ENCODE measurements at places on chromosomes 6 and 20. TPM values are rescaled to one million over a fixed set of nuclear protein-coding genes. Genes with fewer than 3 reads are reported as not detected.

ADGB gene
- not detected for total RNA-seq

GRCh38 chr6:136613477-136613876 is 63.3 kb upstream of the MAP7 start:
- DNase-seq = no peak

GRCh38 chr20:2816583-2817340 is 598 bp downstream of the TMEM239 start:
- peak; percentile 59 for DNase-seq

BACH2 gene
- 4.9 TPM for total RNA-seq

GRCh38 chr20:2825761-2826160 is 9.6 kb downstream of the TMEM239 start:
- no peak for DNase-seq

TRIM15 gene
- total RNA-seq = not detected

MAS1 gene
- not detected for total RNA-seq

- DNase-seq = peak; percentile 79
These were observed 856 bp downstream of the TP53TG5 start for GRCh38 chr20:45377269-45377668.

BTNL2 gene
- total RNA-seq = not detected

DNA sequence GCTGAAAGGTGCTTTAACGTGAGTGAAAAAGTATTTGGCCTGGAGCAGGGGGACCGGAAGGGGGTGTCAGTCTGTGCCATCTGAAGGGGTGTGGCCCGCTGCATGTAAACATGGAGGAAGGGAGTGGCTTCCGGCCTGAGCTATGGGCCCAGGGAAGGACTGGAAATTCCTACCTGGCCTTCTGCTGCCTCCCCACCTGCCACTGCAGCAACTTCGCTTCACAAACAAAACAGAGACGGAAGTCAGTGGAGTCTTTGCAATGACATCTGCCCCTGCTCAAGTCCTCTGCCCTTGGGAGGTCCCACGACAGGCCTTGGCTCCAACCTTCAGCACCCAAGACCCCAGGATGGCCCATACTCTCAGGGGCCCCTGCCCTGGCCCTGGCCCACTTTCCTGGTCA is 28.1 kb upstream of the FOXP4 start:
- no peak for DNase-seq

GNL1 gene
- total RNA-seq = 54.8 TPM

GRCh38 chr6:100246206-100246605 is 218.5 kb downstream of the SIM1 start:
- no peak for DNase-seq

TFAP2D gene
- not detected for total RNA-seq

- no peak for DNase-seq
These were observed 11.3 kb downstream of the TULP4 start for GRCh38 chr6:158323561-158323958.

DNA sequence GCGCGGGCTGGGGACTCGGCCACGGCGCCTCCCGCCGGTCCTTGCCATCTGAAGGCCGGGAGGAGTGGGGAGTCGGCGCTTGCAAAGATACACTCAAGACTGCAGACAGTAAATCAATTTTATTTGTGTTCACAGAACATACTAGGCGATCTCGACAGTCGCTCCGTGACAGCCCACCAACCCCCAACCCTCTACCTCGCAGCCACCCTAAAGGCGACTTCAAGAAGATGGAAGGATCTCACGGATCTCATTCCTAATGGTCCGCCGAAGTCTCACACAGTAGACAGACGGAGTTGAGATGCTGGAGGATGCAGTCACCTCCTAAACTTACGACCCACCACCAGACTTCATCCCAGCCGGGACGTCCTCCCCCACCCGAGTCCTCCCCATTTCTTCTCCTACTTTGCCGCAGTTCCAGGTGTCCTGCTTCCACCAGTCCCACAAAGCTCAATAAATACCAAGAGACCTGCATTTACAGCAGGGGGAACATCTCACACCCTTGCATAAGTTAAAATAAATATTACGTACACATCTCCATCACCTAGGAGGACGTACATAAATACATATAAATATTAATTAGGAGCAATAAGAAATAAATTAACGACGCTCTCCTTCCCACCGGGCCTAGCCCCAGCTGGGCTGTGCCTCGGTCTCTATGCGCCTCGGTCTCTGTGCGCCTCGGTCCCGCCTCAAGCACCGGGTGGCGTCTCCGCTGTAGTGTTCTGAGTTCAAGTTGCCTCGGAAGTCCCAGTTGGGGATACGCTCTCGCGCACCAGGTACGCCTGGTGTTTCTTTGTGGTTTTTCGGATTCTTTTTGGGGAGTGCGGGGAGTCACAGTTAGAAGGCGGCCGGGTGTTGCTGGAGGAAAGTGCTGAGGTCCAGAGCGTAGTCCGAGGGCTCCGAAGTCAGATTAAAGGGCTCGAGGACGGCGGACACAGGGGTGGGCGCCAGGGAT is 889 bp upstream of the FLOT1 start:
- peak; percentile 73 for DNase-seq

- no peak for DNase-seq
These were observed 621 bp downstream of the GPR63 start for GRCh38 chr6:96836631-96837080.

DNA sequence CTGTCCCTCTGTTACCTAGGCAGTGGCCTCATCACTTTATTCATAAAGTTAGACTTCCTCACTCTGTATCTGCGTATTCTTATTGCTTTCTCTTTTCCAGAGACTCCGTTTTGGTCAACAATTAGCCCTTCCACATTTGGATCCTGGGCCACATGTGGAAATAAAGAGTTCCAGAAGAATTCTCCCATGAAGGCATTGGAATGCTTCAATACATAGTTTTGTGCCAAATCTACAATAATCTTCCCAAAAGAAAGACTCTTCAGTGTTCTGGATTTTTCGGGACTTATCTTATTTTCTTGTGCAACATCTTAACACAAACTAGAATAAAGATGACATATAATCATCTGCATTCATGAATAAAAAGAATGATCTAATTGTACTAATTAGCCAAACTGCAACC is 187.7 kb upstream of the BMP2 start:
- DNase-seq = no peak

DNA sequence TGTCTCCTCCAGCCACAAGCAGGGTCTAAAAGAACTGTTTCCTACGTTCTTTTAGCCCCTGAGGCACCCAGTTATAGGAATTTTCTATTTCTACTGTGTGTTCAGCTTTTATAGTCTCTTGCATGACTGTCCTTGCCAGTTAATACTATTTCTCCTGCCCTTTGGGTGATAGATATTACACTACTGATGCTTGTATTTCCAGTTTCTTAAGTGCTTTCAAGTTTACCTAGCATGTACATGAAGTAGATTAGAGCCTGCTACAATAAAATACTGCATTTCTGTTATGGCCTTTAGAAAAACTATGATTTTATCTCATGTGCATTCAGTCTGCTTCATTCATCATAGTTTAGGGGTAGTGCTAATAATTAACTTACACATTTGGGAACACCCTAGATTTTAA is 89.6 kb downstream of the FOXO3 start:
- no peak for DNase-seq

- DNase-seq = no peak
These were observed 27.2 kb upstream of the SNX9 start for GRCh38 chr6:157795841-157796240.

DNA sequence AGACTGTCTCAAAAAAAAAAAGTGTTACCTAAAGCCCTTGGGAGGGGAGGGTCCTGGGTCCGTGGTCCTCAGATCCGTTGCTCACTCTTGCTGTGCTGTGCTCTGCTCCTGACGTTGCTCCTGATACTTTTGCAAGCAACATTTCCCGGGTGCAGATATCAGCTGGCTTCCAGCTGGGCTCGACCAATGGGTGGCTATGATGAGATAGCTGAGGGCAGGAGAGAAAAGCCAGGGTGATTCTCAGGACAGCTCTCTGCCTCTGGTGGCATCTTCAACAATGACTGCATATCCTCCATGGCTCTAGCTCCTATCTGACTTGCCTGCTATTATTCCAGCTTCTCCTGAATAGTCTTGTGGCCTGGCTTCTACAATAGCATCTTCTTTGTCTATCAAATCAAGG is 134.5 kb downstream of the RPS12 start:
- DNase-seq = no peak

DNA sequence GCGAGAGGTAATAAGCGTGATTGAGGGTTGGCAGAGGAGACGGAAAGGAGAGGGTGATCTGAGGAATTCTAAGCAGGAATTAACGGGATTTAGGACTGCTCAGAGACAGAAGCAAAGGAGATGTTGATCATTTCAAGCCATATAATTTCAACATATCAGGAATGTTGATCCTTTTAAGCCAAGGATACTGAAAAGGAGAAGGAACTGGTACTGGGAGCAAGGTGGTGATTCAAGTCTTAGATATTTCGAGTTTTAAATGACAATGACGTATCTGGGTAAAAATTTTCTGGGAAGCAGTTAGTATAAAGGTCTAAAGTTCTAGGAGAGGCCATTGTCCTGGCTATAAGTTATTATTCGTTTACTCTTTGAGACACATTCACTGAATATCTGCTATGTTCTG is 91.3 kb upstream of the OGFRL1 start:
- no peak for DNase-seq
